ENCODE measurements at places on chromosomes 7 and 10.

DNA sequence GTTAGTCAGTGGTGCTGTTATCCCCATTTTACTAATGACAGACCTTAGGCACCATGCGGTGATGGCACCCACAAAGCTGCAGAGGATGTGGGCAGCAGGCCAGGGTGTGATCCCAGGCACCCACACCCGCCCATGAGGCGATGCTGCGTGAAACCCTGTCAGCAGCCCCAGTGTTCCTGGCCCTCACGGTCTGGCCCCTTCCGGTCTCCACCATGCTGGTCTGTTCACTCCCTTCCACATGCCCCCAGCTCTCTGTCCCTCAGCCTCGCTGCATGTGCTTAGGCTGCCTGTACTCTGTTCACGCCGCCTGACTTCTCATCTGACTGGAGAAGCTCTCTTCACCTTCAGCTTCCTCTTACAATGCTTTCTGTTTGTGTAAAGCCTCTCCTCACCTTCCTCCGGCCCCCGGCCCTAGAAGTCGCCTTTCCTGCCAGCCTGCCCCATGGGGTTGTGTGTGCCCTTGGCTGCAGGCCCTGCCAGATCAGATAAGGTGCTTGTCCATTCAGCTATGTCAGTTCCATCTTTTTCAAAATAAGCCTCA, 17.6 kb upstream of the ORAI2 start:
- peak; percentile 24 for DNase-seq

DNA sequence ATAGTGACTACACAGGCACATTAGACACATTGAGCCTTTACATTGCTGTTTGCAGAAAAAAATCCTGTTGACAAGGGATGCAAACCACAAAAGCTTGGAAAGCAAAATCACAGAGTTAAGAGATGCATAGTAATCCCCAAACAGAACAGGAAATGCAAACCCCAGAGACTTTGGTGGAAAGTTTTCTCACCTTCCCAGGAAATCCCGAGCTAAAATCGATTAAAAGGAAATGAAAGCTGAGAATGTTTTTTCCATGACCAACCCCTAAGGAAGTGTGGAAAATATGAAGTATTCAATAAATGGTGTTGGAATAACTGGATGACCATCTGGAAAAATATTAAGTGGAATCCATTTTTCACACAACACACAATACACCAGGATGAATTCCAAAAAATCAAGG, 598.7 kb downstream of the GRID1 start:
- no peak for DNase-seq

- DNase-seq = no peak
Measured at GRCh38 chr7:49400891-49401550, 372.4 kb upstream of the VWC2 start.

- no peak for DNase-seq
Measured at GRCh38 chr7:51045319-51046102, 262.8 kb upstream of the GRB10 start.

- no peak for DNase-seq
Measured at GRCh38 chr7:104779888-104780287, 234.1 kb upstream of the KMT2E start.

- DNase-seq = no peak
Measured at GRCh38 chr7:133754708-133755107, 372.4 kb upstream of the LRGUK start.

Measured in stimulated activated CD4-positive, alpha-beta T cell treated with anti-CD3 and anti-CD28 coated beads, Interleukin-15, amount 100 ng/mL, for 1 hour (primary cell).